ENCODE measurements at places on chromosomes 7 and 10.

GRCh38 chr10:97234400-97234799 lies 48.6 kb upstream of the SLIT1 start:
- peaks cover 52% of the 10 kb centered on the region for H3K36me3 ChIP-seq
- no peak overlapping the region for H3K4me3 ChIP-seq
- no peak for ATAC-seq
- no peak overlapping the region for H3K27ac ChIP-seq

GRCh38 chr7:9200626-9201025 lies 767.2 kb downstream of the NXPH1 start:
- no peaks in the 10 kb centered on the region for H3K4me1 ChIP-seq
- H3K4me3 ChIP-seq, result no peak overlapping the region

- peak overlapping the region; percentile 45 for H3K27ac ChIP-seq
- no peaks in the 10 kb centered on the region for H3K36me3 ChIP-seq
Observed at GRCh38 chr7:151838861-151839381, 38.0 kb downstream of the PRKAG2 start.

- ATAC-seq, result no peak
- H3K27ac ChIP-seq, result no peak overlapping the region
- H3K36me3 ChIP-seq, result no peaks in the 10 kb centered on the region
Observed at GRCh38 chr7:37956791-37957190, 36.4 kb downstream of the EPDR1 start.

GRCh38 chr7:158264881-158265742 lies 322.5 kb downstream of the PTPRN2 start:
- H3K36me3 ChIP-seq, result no peaks in the 10 kb centered on the region
- H3K27me3 ChIP-seq, result no peaks in the 10 kb centered on the region
- H3K4me3 ChIP-seq, result no peak overlapping the region

- peaks cover 3% of the 10 kb centered on the region for H3K4me1 ChIP-seq
- no peak within 1 kb of the TSS for H3K27ac ChIP-seq
- no peak within 1 kb of the TSS for H3K4me3 ChIP-seq
- no peaks in the 10 kb centered on the region for H3K27me3 ChIP-seq
- H3K36me3 ChIP-seq, result no peaks in the 10 kb centered on the region
- ATAC-seq, result no peak
Observed at GRCh38 chr10:79610601-79611191, at the start of gene SFTPA1. Gene SFTPA1, plus strand, starts transcription at chr10:79610939. Its CDS starts 887 bp downstream, at chr10:79611826.

GRCh38 chr10:251982-252582 lies 116.8 kb downstream of the ZMYND11 start:
- no peak overlapping the region for H3K27ac ChIP-seq
- H3K4me1 ChIP-seq, result no peaks in the 10 kb centered on the region
- H3K27me3 ChIP-seq, result no peaks in the 10 kb centered on the region
- no peak for ATAC-seq
- peaks cover 84% of the 10 kb centered on the region for H3K36me3 ChIP-seq

GRCh38 chr10:89215511-89215910 lies 8.4 kb upstream of the CH25H start:
- no peaks in the 10 kb centered on the region for H3K4me1 ChIP-seq
- peaks cover 23% of the 10 kb centered on the region for H3K36me3 ChIP-seq

DNA sequence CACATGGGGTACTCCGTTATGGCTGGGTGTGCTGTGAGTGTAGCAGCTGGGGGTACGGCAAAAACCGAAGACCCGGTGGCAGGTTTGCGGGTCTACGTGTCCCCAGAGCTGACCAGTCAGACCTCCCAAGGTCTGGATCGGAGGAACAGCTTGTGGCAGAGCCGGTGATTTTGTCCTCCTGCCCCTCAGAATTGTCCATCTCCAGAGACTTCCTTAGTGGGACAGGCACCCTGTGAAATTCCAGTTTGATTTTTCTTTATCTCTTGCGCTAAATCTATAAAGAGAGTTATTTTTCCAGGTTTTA lies 1.0 kb downstream of the EIF3B start:
- H3K27me3 ChIP-seq, result no peaks in the 10 kb centered on the region
- peaks cover 15% of the 10 kb centered on the region for H3K4me1 ChIP-seq
- peak overlapping the region; percentile 81 for H3K27ac ChIP-seq
- no peak for ATAC-seq
- H3K36me3 ChIP-seq, result peaks cover 60% of the 10 kb centered on the region

DNA sequence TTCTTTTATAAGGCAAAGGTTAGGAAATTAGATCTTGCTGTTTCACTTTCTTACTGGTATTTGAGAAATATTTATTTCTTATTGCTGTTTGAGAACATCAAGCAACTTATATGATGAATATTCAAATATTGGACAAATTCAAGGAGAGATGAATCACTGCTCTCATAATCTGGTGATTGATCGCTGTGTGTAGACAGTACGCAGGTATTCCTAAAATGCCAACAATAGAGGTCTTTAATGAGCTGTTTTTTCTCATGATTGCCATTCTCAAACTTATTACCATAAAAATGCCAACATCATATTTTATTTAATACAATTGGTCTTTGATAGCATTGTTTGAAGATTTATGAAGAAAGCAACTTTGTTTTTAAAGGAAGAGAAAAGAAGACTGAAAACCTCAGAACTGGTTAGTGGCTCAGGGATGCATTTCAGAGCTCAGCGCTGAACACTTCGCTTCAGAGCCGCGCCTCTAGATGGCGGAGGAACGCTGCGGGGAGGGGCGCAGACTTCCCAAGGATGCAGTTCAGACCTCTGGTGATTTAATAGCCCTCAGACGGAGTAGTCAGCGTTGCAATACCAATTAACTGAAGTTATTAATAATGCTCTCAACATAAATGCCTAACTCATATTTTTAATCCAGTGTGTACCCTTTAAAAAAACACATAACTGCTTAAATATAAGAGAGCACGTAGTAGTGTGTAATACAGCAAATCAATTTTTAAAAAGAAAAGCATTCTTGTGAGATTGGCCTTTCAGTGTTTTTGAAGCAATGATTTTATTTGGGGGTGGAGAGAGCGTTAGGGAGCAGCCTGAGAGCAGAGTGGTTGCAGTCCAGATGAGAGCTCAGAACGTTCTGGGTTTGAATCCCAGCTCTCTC lies 38.5 kb upstream of the STEAP4 start:
- no peaks in the 10 kb centered on the region for H3K4me1 ChIP-seq
- H3K27me3 ChIP-seq, result peaks cover 24% of the 10 kb centered on the region
- H3K27ac ChIP-seq, result no peak overlapping the region
- H3K4me3 ChIP-seq, result no peak overlapping the region
